ENCODE measurements at places on chromosomes 1 and 21.

- DNase-seq, result no peak
These were observed 387.9 kb upstream of the PTBP2 start for GRCh38 chr1:96333522-96334235.

DNA sequence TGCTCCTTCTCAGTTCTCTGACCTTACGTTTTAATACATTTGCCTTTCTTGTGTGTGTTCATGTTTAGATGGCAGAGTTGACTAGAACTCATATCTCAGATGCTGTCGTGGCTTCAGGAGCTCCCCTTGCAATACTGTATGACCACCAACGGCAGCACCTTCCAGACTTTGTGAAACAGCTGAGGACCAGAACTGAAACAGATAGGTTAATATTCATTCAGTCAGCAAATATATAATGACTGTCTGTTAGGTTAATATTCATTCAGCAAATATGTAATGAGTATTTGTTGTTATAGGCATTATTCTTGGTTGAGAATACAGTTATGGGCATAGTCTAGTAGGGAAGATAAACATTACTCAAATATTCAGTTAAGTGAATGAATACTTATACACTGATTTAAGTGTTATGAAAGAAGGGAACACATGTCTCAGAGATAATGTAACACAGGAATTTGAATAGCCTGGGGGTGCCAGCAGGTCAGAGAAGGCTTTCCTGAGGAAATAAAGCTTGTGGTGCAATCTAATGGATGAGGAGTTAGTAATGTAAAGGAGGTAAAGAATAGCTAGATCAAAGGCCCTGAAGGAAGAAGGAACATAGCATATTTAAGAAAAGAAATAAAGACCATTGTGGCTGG lies 88.5 kb downstream of the CEP350 start:
- no peak for DNase-seq

GRCh38 chr21:42668298-42668992 lies 15.0 kb downstream of the PDE9A start:
- no peak for DNase-seq

- DNase-seq, result no peak
These were observed 4.0 kb downstream of the PGLYRP4 start for GRCh38 chr1:153344718-153345025.

DNA sequence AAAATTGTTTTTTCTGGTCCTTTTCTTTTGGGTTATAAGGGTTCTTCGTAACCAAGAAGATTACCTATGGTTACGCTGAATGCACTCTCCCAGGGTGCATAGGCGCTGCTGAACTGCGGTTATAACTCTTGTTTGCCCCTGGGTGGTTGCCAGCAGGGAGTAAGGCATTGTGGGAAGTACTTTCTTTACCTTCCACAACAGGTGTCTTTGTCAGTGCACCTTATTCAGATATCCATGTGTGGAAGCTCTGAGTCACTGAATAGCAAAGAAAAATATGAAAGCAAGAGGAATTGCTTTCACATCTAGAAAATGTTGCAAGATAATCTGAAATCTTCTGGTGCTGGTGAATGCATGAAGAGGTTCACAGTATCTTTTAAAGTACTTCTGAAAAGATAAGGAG lies 124.4 kb upstream of the CACYBP start:
- no peak for DNase-seq

DNA sequence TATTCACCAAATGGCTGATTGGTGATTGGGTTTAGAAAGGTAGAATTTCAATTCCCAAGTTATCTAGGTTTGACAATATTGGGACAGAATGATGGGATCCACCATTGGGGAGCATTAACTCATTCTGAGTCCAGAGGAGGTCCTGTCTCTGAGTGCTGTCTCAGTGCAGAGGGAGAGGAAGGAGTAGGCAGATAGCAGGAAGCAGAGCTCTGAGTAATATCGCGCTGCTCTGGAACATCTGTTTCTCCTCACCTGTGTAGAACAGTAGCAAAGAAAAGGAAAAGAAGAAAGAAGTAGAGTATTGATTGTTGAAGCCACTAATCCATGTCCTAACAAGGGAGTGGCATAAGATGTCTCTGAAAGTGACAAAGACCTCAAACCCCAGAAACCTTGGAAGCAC lies 1657.8 kb downstream of the MRPL39 start:
- DNase-seq, result no peak

GRCh38 chr1:2789164-2789985 lies 12.1 kb downstream of the TTC34 start:
- no peak for DNase-seq

GRCh38 chr21:36723371-36723881 lies 24.5 kb downstream of the SIM2 start:
- DNase-seq, result no peak

DNA sequence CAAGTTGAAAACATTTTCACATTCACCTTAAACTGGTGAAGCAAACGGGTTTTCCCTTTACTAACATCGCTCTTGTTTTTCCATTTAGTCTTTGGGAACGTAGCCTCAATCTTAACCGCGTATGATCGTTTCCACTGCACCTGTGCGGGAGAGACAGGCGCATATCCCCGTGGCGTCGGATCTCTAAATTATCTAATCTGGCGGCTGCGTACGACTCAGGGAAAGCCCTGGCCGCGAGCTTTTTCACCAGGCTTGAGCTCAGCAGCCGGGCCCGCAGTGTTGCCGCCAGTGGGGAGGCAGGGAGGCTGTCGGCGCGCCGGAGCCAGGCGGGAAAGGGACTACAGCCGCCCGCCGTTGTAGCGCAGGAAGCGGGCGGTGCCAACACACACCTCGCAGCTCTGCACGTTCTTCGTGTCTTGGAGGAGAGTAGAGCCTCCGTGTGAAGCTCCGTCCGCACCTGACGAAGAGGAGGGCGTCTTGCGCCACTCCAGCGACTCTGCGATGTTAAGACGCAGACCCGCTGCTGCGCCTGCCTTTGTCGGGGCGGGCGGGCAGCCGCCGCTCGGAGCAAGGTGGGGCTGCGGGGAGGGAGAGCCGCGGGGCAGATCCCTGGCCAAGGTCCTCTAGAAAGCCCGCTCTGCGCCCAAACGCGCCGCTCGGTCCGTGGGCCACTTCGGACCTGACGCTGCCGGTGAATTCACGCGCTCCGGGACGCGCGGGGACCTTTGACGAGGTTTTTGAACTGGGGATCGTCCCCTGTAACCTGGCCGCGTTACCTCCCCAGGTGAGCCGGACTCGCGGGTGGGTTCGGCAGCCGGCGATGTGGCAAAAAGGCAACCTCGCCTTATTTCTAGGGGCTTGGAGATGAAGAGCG lies 18.5 kb upstream of the TBX15 start:
- no peak for DNase-seq

- DNase-seq, result no peak
These were observed 122.6 kb upstream of the ZNHIT6 start for GRCh38 chr1:85830837-85831236.

GRCh38 chr1:183783342-183783741 lies 21.6 kb upstream of the RGL1 start:
- no peak for DNase-seq

- no peak for DNase-seq
These were observed 117.0 kb downstream of the UBE2U start for GRCh38 chr1:64320470-64320869.

DNA sequence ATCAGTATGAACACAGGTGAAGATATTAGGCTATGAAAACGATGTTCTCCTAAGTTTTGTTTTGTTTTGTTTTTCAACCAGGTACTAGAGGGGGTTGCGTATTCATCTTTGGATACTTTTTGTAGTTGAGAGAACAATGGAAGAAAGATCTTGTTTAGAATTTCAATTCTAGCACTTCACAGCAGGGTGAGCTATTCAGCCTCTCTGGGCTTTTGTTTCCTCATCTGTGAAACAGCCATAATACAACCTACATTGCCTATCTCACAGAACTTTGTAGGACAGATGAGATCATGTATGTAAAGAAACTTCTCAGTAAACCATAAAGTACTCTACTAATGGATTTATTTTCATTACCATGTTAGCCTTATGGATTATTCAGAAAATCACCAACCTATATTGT lies 199.5 kb downstream of the GPATCH2 start:
- DNase-seq, result no peak

GRCh38 chr1:16187748-16188401 lies 24.6 kb downstream of the ARHGEF19 start:
- DNase-seq, result peak; percentile 88

- no peak for DNase-seq
These were observed 70.0 kb upstream of the TENT5C start for GRCh38 chr1:117535821-117536220.

GRCh38 chr21:28749536-28749935 lies 243.1 kb downstream of the LTN1 start:
- DNase-seq, result no peak

DNA sequence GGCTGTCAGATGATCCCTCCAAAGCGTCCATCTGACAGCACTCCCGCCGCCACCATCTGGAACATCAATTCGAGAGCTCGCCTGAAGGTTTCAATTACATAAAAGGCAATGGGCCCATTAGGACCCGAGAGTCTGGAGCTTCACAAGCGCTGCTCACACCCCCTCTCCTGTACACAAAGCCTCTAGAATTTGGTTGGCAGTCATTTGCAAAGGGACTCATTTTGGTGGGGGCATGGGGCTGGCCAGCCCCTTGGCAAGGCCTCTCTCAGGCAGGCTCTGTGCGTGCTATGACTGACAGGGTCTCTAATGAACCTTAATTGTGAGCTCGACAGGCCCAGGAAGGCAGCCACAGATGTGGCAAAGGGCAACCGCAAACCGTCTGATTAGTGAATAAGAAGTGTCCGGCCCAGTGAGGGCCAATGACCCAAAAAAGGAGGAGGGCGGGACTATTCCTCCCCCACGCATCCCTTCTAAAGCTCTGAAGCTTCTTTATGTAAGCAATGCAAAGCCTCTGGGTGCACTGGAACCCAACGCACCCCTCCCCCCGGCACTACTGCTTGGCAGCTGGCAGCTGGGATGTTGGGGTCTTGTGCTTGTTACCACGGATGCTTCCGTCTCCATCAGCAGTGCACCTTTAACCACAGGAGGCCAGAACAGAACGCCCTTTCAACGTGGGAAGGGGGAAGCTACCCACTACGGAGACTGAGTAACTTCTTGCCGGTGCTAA lies 79.4 kb downstream of the CAPZB start:
- DNase-seq, result no peak

DNA sequence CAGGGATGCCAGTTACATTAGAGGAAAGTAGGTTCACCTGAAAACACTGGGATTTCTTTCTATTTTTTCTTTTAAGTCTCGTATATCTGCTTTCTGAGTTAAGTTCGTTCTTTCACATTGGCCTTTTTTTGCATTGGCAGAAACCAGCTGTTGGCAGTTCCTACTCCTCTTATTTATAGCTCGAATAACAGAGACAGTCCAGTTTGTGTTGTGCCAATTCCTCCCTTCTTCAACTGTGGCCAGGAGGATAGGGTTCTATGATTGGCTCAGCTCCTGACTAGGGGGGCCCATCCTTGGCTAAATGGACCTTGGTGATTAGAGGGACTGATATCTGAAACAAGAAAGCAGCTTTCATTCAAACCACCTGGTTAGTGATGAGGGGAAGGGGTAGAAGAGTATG lies 115.8 kb downstream of the RPS6KC1 start:
- no peak for DNase-seq

- DNase-seq, result no peak
These were observed 434.7 kb upstream of the ADGRL4 start for GRCh38 chr1:79441238-79441637.

GRCh38 chr21:39173716-39174680 lies 9.3 kb downstream of the PSMG1 start:
- no peak for DNase-seq

GRCh38 chr1:59409549-59409948 lies 112.7 kb downstream of the FGGY start:
- no peak for DNase-seq

- peak; percentile 18 for DNase-seq
These were observed 33.1 kb downstream of the WDR4 start for GRCh38 chr21:42846221-42846620.

DNA sequence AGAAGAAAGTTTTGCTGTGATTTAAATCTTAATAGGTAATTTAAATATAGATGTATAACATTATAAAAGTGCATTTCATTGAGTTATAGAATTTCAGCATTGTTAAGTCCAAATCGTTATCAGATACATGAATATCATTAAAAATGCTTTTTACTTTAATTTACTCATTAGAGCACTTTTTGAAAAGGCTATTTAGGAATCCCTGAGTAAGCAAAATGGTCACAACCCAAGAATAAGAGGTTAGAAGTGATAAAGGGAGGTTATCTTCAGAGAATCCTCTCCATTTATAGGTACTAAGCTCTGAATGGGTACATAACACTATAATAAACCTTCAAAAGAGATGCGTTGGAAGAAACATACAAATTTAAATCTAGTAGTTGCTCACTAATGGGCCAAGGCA lies 130.7 kb downstream of the SLC30A10 start:
- DNase-seq, result no peak

DNA sequence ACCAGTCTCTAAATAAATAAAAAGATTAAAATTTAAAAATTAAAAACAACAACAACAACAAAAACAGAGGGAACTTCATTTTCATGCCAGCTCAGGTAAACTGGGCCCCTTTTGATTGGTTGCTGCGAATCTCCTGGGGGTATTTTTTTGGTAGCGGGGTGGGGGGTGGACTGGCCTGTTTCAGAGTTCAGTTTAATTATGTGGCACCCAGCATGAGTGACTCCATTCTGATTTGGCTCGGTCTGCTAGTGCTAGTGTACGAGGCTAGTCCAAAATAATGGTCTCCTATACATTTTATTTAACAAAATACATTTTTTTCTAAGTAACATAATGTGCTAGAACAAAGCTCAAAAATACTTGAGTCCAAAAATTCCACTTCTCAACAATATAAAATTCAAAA lies 18.2 kb downstream of the PDIK1L start:
- no peak for DNase-seq

- DNase-seq, result peak; percentile 52
These were observed 166.6 kb downstream of the DYRK1A start for GRCh38 chr21:37532868-37533780.

GRCh38 chr1:33462405-33463164 lies 9.9 kb upstream of the ZSCAN20 start:
- no peak for DNase-seq

DNA sequence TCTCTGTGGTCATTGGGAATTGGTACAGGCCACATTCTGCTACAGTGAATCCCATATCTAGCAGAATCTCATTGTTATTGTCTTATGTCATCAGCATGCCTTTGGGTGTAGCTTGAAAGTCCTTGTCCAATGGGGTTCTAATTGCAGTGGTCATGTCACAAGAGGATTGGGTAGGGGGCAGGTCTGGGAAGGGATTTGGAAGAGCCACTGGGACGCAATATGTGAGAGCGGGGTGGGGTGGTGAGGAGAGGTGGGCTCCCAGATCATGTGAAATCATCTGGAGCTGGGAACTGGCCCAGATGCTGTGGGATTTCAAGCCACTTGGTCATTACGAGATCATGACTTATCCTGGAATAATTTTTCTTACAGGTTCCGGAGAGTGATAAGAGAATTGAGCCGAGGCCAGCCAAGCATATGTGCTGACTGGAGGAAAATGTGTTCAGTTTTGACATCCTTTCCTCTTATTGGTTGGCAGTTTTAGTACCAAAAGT lies 16.3 kb downstream of the CNIH3 start:
- DNase-seq, result no peak

- no peak for DNase-seq
These were observed 23.0 kb downstream of the IVNS1ABP start for GRCh38 chr1:185293967-185294542.

Data from stimulated activated CD8-positive, alpha-beta memory T cell treated with anti-CD3 and anti-CD28 coated beads, Interleukin-4, amount 100 ng/mL, for 48 hours (primary cell).